Suppressor macrophage treated with lipopolysaccharide for 4 hours (primary cell): ENCODE measurements at places on chromosomes 6 and 20.

DNA sequence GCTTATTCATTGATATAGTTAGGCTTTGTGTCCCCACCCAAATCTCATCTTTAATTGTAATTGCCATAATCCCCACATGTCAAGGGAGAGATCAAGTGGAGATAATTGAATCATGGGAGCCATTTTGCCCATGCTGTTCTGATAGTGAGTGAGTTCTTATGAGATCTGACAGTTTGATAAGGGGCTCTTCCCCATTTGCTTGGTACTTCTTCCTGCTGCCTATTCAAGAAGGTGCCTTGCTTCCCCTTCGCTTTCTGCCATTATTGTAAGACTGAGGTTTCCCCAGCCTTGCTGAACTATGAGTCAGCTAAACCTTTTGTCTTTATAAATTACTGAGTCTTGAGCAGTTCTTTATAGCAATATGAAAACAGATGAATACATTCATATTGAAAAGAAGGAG, 45.6 kb downstream of the CENPW start:
- no peak for DNase-seq

- DNase-seq: no peak
Measured at GRCh38 chr6:52186480-52186879, 305 bp downstream of the IL17A start.

- DNase-seq: no peak
Measured at GRCh38 chr6:165640806-165641205, 22.2 kb downstream of the PDE10A start.

DNA sequence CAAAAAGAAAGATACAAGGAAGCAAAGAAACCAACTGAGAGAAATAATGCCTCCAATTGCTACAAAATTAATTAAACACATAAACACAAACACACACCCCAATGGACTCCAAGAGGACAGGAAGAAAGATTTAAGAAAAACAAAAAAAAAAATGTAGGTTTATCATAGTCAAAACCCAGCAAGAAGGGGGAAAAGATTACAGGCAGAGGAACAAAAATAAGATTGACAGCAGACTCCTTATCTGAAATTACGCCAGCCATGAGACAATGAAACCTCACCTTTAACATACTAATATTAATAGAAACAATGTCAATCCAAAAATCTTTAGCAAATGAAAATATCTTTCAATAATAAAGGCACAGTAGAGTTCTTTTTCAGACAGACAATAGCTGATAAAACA, 155.8 kb downstream of the RNGTT start:
- no peak for DNase-seq

DNA sequence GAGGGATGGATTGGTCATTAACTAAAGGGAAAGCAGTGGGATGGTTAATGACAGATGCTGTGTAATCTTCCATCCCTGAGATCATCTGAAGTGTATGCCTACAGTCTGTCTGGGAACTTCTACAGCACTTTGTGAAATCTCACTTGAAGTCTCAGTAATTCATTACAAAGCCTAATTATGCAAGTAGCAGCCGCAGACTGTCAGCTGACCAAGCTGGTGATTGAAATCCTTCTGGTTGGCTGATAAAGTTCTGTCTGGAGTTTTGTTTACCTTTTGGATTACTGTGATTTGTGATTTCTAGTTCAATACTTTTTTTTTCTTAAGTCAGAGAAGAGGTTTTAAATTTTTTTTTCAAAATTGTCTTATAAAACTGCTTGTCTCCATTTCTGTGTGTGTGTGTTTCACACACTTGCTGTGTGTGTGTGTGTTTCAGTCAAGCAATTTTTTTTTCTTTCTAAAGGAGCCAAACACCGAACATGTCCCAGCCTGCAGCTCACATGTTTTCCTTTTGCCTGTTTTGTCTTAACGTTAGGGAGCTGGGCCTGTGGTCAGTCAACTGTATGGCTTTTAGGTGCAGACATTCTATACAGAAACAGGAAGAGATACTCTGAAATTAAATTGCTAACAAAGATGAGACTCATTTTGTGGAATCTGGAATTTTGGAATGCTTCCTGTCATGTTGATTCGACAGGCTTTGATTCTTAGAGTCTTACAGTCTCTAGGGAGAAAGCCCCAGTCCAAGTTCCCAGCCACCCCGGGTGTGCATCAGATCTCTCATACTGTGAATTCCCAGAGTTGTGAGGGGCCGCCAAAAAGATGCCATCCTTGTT, 28.5 kb upstream of the ADGRF4 start:
- DNase-seq: no peak
